ENCODE measurements at places on chromosomes 7 and 10.

DNA sequence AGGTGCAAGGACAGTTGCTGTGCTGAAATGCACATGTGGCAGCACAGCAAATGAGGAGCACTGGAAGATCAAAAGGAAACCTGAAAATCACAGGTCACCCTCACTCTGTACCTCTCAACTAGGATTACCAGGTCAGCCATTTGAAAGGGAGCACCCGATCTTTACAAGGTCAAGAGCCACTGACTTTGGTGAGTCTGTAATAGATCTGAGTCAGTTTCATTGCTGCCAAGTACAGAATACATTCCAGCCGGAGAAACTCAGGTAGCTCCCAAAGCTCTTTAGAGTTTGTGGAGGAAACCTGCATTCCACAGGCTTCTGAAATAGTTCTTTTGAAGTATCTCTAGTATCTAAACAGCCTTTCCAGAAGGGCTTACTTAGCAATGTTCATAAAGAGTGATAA, 217.5 kb downstream of the SNX13 start:
- no peak for DNase-seq

GRCh38 chr7:18145160-18145559, 117.5 kb upstream of the PRPS1L1 start:
- no peak for DNase-seq

GRCh38 chr7:90173127-90173844, 19.0 kb downstream of the STEAP1 start:
- DNase-seq: no peak

GRCh38 chr10:69239816-69240434, 19.8 kb downstream of the HKDC1 start:
- DNase-seq: no peak

- DNase-seq: no peak
Observed at GRCh38 chr10:133170092-133170491, 10.1 kb downstream of the KNDC1 start.

GRCh38 chr7:142629588-142630260, 119.5 kb upstream of the PRSS1 start:
- peak; percentile 7 for DNase-seq

- no peak for DNase-seq
Observed at GRCh38 chr7:115066634-115067033, 144.7 kb downstream of the MDFIC start.

GRCh38 chr10:48750991-48751390, 66.3 kb downstream of the WDFY4 start:
- no peak for DNase-seq

GRCh38 chr10:132960631-132961419, 18.5 kb upstream of the CFAP46 start:
- DNase-seq: no peak

DNA sequence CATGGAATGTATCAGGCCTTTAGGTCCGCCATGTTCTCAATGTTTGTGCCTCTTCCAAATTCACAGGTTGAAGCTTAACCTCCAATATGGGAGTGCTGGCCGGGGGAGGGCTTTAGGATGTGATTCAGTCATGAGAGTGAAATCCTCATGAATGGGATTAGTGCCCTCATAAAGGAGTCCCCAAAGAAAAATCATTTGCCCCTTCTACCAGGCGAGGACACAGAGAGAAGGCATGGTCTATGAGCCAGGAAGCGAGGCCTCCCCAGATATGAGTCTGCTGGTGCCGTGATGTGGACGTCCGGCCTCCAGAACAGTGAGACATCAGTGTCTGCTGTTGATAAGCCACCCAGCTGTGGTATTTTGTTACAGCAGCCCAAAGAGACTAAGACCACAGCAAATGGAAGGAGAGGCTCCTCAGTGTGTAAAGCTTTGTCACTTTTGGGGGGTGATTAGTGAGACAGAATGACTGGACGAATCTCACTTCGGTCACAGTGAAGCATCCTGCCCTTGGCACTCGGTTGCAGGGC, 231.3 kb upstream of the KLF6 start:
- DNase-seq: no peak

DNA sequence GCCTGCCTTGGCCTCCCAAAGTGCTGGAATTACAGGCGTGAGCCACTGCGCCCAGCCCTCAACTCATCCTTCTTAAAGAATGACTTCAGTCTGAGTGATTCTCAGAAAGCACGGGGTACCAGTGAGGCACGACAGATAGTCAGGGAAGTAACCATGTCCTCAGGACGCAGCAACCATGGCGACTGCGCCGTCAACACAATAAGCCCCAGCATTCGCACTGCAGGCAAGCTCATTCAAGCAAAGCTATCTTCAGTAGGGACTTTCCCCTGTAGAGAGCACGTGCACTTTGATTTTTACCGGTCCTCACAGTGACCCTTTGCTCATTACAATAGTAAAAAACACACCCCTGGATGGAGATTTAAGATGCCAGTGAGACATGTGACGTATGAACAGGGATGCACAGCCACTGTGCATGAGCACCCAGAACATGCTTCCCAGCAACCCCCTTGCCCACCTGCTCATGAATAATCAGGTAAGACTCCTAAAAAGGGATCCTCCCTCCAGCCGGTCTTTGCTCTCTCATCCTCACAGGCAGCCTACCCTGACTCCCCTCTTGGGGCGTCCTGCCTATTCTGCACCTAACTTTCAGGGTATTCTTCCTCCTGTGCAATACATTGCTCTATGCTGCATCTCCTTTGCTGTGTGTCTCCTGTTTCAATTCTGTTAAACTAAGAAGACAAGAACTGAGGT, 9.1 kb downstream of the WDR86 start:
- DNase-seq: no peak

DNA sequence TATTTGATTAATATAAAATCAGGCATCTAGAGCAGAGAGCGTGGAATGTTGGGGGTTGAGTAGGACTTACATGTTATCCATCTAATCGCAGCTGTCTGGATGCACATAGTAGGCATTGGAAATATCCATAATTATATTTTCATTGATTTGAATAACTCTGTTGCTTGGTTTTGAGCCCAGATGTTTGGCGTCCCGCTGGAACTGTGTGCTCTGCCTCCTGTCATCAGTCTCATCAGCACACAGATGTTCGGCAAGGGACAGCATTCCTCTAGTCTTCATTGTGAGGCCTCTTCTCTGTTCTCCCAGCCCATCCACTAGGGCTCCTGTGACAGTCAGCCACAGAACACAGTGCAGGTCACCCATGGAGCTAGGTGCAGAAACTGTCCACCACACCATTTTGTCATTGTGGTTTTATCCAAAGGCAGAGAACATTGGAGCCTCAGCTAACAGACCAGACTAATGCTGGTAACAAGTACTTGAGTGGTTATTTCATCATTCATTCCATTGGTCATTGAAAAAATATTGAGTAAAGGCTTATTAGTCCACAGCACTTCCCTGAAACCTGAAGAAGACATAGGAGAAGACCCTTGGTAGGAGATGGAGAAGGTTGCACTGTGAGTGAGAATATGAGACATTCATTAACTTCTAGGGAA, 927.4 kb downstream of the LRMDA start:
- no peak for DNase-seq

DNA sequence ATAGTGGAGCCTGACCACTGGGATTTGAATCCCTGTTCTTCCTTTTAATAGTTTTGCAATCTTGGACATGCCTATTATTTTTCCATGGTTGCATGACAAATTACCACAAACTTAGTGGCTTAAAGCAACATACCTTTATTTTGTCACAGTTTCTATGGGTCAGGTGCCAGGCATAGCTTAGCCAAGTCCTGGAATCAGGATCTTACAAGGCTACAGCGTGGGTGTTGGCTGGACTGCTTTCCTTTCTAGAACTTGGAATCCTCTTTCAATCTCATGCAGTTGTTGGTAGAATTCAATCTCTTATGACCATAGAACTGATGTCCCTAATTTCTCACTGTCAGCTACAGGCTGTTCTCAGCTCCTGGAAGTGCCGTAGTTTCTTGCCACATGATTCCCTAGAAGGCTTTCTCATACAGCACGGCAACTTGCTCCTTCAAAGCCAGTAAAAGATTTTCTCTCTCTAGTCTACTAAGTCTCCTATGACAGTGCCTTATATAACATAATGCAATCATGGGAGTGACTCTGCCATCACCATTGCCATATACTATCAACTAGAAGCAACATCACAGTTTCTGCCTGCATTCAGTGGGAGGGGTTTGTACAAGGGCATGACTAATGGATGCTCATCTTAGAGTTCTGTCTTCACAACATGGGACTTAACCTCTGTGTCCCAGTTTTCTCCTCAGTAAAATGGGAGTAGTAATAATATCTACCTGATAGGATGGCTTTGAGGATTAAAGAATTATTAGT, 243.4 kb upstream of the FZD1 start:
- no peak for DNase-seq
